ENCODE measurements at places on chromosomes 11 and 22.

GRCh38 chr22:49894322-49895054 lies 23.8 kb downstream of the ALG12 start:
- DNase-seq: no peak

DNA sequence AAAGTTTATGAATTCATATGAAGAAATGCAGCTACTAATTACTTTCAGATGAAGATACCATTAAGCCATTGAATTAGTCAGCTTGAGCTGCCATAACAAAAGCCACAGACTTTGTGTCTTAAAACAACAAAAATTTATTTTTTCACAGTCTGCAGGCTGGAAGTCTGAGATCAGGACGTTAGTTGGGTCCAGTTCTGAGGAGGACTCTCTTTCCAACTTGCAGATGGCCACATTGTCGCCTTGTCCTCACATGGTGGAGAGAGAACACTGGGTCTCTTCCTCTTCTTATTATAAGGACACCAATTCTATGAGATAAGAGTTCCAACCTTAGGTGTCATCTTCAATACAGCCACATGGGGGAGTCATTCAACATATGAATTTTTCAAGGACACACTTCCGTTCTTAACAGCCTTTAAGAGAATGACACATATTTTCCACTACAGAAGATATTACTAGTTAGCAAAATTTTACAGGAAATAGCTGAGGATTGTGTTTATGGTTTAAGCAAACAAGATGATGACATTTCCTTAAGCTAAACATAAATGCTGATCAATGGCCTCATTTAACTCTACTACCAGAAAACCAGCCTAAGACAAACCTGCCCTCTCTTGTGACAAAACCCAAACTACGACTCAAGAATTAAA lies 56.0 kb downstream of the DCUN1D5 start:
- DNase-seq: peak; percentile 88

- no peak for DNase-seq
Measured at GRCh38 chr22:42365942-42366695, 66.1 kb downstream of the NFAM1 start.

- no peak for DNase-seq
Measured at GRCh38 chr22:20244691-20245576, 23.2 kb downstream of the RTN4R start.

DNA sequence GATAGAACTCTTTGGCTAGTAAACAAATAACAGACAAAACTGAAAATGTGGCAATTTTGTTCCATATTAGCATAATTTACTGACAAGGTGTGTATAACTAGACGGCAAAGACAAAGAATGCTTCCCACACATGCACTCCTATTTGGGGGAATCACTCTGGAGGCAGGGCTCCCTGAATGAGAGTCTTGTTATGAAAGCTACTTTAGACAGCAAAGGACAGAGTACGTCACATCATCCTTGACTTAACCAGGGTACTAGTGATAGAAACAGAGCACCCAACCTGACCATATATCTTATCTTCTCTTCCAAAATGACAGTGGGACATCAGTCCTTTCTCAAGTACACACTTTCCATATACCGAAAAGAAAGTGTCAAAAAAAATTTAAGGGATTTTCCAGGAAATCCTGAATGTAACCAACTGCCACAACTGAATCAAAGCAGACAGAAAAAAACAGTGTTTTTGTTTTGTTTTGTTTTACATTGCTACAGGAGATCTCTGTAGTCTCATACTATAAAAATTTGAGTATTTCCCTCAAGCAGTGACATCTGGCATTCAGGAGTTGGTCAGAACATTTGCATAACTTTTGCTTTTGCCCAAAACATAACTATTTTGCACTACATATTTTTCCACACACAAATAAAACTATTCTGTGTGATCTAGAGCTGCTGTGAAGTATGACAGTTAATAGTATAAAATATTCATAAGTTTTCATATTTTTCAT lies 98.9 kb downstream of the ARHGAP20 start:
- DNase-seq: peak; percentile 28

- DNase-seq: peak; percentile 55
Measured at GRCh38 chr11:130454491-130455252, 6.2 kb downstream of the ADAMTS15 start.

GRCh38 chr11:87866951-87867350 lies 308.3 kb downstream of the RAB38 start:
- DNase-seq: no peak

GRCh38 chr11:71223081-71223405 lies 29.3 kb downstream of the SHANK2 start:
- no peak for DNase-seq

- no peak for DNase-seq
Measured at GRCh38 chr22:47850644-47851151, 1088.2 kb downstream of the TBC1D22A start.

- no peak for DNase-seq
Measured at GRCh38 chr22:22553735-22554586, 5.1 kb downstream of the PRAME start.

All from cardiac fibroblast (primary cell).